ENCODE measurements at places on chromosomes 2 and 18. TPM values are rescaled to one million over a fixed set of nuclear protein-coding genes. Genes with fewer than 3 reads are reported as not detected.

- DNase-seq, result peak; percentile 99
Measured at GRCh38 chr2:238684362-238685326, 163.2 kb upstream of the TWIST2 start.

MALL gene
- total RNA-seq, result 184 TPM

- peak; percentile 72 for DNase-seq
Measured at GRCh38 chr2:164205347-164205746, 415.9 kb downstream of the GRB14 start.

GRCh38 chr2:9895669-9896590 lies 52.7 kb downstream of the TAF1B start:
- DNase-seq, result no peak

- no peak for DNase-seq
Measured at GRCh38 chr18:24368749-24369148, 28.9 kb downstream of the OSBPL1A start.

MAP2 gene
- 2.1 TPM for total RNA-seq

All from A172 (cell line).